ENCODE measurements at places on chromosomes 12 and 14. TPM values are rescaled to one million over a fixed set of nuclear protein-coding genes. Genes with fewer than 3 reads are reported as not detected.
A peak's percentile ranks its signal among the peaks of the same experiment; 100 is the strongest.

The ZNF641 gene
- total RNA-seq: 8.4 TPM

The TAS2R30 gene
- total RNA-seq: 1.4 TPM

The MIPOL1 gene
- total RNA-seq: 4.6 TPM

The MYBPC1 gene
- not detected for total RNA-seq

- no peak overlapping the region for H3K4me3 ChIP-seq
- no peak for DNase-seq
- no peaks in the 10 kb centered on the region for H3K27me3 ChIP-seq
- no peaks in the 10 kb centered on the region for H3K4me1 ChIP-seq
- H3K36me3 ChIP-seq: no peaks in the 10 kb centered on the region
Observed at GRCh38 chr14:95392841-95393240, 73.1 kb upstream of the CLMN start.

DNA sequence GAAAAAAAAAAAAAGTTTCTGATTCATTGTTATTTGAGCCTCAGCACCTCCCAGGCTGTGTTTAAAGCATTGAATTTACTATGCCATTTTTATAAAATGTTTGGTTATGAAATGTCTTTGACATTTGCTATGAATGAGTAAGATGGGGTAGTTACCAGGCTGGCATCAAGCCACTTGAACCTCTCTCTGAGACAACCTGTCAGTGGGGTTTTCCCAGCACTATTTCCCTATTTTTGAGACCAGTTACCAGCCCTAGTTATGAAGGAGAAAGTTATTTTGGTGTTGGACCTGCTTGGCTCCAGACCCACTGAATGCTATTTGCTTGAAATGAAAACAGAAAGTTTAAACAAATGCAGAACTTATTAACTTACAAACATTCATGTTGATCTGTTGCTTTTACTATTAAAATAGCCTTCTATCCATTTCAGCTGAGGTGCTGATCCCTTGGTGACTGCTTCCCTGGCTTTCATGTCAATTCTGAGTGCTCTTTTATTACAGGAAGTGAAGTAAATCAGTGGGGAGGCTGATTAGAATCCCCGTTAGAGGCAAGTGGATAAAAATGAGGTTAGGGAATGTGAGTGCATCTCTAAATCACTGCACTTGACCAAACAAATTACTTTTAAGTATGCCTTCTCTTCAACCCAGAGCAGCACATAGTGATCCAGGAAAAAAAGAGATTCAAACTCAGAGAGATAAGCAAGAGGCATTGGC lies 37.8 kb downstream of the LLPH start:
- no peak for DNase-seq
- H3K4me1 ChIP-seq: no peaks in the 10 kb centered on the region
- no peaks in the 10 kb centered on the region for H3K36me3 ChIP-seq
- H3K4me3 ChIP-seq: no peak overlapping the region
- no peaks in the 10 kb centered on the region for H3K27me3 ChIP-seq

DNA sequence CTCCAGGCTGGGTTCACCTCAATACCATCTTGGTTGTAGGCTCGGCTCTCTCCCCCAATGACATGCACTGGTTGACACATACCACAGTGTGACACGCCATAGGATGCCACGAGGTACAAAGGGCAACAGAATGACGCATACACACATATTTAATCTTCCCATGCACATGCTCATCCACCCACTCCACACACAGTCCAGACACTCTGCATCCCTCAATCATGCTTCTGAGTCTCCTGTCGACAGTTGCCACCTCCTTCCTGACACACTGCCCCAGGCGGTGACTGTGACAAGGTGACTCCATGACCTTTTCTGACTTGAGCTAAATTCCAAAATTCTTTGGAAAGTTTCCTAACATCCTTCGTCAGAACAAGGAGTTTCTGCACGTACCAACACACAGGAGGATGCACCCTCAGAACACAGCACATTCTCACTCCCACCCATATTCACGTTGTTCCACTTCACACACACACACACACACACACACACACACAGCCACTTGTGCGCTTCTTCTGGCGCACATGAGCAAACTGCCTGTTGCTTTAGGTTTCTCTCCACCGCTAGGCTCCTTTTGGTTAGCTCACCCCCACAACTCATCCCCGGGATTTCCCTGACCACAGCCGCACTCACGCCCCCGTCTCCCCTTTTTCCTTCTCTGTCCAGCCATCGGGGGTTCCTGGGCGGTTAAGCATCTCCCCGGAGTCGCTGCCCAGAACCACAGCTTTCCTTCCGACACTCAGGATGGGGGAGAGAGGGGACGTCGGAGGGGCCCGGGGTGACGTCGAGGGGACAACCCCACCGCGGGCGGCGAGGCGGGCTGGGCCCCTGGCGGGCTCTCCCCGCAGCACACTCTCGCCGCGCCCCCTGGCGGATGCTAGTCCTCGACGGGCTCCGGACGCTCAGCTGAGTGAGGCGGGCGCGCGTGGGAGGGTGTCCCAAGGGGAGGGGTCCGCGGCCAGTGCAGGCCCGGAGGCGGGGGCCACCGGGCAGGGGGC lies 536 bp upstream of the WNT1 start:
- no peak overlapping the region for H3K4me3 ChIP-seq
- peaks cover 4% of the 10 kb centered on the region for H3K4me1 ChIP-seq
- H3K36me3 ChIP-seq: no peaks in the 10 kb centered on the region
- peaks cover 8% of the 10 kb centered on the region for H3K27me3 ChIP-seq

GRCh38 chr12:13044002-13044905 lies at the start of gene FAM234B:
FAM234B (plus strand) TSS chr12:13044381; CDS start chr12:13044404, 23 bp downstream.
- H3K36me3 ChIP-seq: no peaks in the 10 kb centered on the region
- no peaks in the 10 kb centered on the region for H3K4me1 ChIP-seq
- peak within 1 kb of the TSS; percentile 100 for H3K4me3 ChIP-seq
- H3K27ac ChIP-seq: no peak within 1 kb of the TSS
- DNase-seq: peak; percentile 82

DNA sequence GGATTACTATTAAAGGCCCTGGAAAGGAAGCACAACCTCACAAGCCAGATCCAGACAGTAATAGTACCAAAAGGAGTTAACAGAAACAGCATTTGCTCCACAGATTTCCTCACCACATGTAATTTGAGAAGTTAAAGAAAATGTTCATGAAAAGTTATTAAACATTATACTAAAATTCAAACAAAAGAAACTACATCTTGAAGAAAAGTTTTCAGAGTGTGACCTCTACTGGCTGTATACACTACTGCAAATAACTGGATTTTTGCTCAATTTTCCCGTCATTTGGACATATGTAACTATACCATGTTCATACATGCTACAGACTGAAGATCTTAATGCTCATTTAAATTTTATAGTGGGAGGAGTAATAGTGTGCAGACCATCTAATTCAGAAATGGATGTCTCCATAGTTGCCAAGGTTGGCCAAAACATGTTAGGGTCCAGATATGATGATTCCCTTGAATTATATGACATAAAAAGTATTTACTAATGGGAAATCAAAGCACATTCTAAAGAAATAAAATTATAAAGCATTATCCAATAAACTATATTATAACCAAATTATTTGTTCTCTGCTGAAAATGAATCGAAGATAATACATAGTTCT lies 5.6 kb downstream of the KRR1 start:
- no peaks in the 10 kb centered on the region for H3K27me3 ChIP-seq
- DNase-seq: no peak
- no peak overlapping the region for H3K27ac ChIP-seq
- no peak overlapping the region for H3K4me3 ChIP-seq

DNA sequence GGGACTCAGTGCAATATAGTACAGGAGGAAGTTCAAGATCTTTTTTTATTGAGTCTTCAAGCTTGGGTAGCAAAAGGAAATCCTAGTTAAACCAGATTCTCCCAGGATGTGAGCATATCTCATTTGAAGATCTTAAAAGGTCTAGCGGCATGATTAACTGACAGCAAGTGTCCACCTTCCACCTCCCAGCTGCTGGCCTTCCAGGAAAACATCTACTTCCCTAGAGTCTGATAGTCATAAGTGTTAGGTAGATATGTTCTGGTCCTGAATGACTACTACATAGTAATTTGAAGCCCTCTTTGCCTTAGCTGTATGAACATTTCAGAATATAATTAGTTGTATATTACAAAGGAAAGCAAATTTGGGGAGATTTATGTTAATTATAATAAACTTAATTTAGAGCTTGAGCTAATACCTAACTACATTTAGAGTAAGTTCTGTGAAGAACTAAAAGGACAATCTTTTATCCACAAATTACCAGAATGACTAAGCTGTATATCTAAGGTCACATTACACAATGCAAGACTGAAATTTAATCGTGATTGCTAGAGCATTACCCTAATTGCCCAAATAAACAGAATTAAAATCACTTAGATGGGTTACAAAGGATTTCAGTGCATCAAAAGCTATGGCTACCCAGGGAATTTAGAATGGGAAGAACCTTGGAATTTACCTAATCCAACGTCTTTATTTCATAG lies 9.9 kb downstream of the LGR5 start:
- no peak overlapping the region for H3K4me3 ChIP-seq
- H3K4me1 ChIP-seq: no peaks in the 10 kb centered on the region
- H3K27me3 ChIP-seq: no peaks in the 10 kb centered on the region
- no peaks in the 10 kb centered on the region for H3K36me3 ChIP-seq
- no peak overlapping the region for H3K27ac ChIP-seq

- no peaks in the 10 kb centered on the region for H3K4me1 ChIP-seq
- no peak overlapping the region for H3K4me3 ChIP-seq
- no peak for DNase-seq
- H3K27ac ChIP-seq: no peak overlapping the region
- no peaks in the 10 kb centered on the region for H3K27me3 ChIP-seq
- no peaks in the 10 kb centered on the region for H3K36me3 ChIP-seq
Observed at GRCh38 chr14:100430571-100430970, 107.4 kb downstream of the SLC25A47 start.

- no peaks in the 10 kb centered on the region for H3K4me1 ChIP-seq
- DNase-seq: no peak
- no peak overlapping the region for H3K27ac ChIP-seq
- H3K4me3 ChIP-seq: no peak overlapping the region
Observed at GRCh38 chr12:110906516-110906915, 13.9 kb downstream of the MYL2 start.

DNA sequence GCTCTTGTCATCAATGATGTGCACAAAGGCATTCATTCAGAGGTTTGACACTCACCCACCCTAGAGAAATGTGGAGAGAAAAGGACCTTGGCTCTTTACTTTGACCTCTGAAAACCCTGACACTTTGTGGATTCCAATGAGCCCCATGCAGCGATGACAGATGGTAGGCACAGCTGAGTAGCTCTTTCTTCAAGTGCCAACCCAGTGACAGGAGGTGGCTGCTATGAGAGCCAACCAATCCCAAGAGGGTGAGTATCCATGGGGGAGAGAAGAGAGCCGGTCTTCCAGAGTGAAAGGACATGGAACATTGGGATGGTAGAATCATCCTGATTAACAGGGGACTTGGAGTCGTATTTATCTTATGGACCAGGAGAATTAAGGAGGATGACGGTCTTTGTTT lies 17.8 kb downstream of the SLC8A3 start:
- DNase-seq: no peak
- H3K4me3 ChIP-seq: no peak overlapping the region
- no peaks in the 10 kb centered on the region for H3K36me3 ChIP-seq
- no peak overlapping the region for H3K27ac ChIP-seq

Data from right lobe of liver (tissue), 6 donors.